ENCODE measurements at places on chromosomes 1 and 21.

DNA sequence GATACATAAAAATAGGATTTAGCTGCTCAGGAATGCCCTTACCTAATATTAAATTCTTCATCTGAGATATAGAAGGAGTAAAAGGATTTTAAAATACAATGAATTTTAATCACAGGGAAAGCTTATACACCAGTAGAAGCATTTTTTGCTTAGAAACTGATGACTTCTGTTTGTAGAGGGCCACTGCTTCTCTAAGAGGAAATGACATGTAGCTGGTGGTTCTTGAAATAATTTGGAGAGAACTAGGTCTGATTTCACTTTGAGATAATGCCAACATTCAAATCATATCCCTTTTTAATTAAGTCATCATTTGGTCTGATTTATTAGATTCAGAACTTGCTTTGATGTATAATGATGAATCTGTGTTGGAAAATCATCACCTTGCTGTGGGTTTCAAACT, 166.6 kb upstream of the SGIP1 start:
- no peak for DNase-seq

DNA sequence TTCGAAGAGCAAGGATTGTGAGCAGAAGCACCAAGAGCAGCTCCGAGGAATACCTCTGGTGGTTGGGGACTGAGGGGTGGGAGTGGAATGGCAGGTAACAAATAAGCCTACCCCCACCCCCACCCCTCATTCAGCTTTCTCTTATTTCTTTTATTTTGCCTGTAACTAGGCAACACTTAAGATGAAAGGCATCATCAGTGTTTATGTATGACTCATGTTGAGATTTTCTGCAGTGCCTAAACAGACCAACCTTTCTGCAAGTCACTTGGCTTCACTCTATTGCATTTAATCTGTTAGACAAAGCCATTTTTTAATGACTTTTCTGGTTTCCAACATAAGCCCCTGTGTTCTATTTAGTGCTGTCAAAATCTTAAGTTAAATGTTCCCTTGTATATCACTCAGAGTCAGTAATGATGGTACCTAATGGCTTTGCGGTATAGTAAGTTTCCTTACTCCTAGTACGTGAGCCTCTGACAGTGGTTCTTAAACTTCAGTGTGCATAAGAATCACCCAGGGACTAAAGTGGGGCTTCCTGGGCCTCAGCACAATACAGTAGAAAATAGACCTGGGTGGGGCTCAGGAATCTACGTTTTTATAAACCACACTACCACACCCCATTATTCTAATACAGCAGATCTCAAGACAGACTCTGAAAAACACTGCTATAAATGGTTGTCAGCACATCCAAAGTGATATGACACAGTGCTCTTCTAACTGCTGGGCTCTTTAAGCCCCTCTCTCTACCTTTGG, 19.9 kb downstream of the CASQ2 start:
- DNase-seq, result no peak

DNA sequence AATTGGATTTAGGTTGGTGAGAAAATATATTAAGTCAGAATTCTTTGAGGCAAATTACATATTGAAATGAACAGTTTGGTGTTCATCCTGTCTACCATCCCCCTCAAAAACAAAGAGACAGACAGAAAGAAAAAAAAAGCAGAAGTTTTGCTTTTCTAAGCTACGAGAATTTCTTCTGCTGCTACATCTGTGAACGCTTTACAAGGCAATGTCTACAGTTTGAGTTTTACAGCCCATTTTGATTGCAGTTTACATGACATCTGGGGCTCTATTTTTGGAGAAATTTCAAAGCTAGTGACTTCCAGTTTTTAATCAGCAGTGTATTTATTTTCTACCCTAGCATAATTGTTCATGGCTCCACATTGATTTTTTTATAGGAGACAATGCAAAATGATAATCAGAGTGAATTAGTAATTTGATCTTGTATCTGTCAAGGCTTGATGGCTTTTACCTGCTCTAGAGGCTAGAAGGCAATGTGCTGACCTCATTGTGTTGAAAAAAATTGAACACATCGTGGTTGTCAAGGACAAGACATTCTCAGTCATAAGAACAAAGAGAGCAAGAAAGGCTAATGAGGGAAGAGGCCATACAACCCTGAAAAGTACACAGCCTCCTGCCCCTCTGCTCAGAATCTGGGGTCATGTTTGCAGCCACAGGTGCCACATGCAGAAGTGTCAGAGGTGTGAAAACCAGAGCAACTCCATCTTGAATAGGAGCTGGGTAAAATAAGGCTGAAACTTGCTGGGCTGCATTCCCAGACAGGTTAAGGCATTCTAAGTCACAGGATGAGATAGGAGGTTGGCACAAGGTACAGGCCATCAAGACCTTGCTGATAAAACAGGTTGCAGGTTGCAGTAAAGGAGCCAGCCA, 201.0 kb upstream of the CAMK1G start:
- DNase-seq, result no peak

- DNase-seq, result no peak
These were observed 62.2 kb upstream of the SLC44A3 start for GRCh38 chr1:94757931-94758330.

- DNase-seq, result no peak
These were observed 423.4 kb downstream of the NUF2 start for GRCh38 chr1:163745204-163745603.

DNA sequence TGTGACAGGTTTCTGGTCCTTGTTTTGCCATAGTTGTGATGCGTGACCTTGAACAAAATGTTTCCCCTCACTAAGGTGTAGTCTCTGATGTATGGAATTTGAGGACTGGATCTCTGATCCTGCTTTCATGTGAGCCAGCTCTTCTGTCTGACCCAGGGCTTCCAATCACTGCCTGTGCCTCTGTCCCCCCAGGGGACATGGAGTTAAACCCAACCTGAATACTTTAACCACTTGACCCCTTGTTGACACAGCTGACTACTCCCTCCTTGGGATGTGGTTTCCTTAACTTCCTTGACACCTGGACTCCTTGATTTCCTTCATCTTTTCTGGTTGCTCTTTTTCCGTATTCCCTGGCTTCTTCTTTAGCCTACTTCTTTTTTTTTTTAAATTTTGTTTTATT, 36.0 kb upstream of the SSBP3 start:
- no peak for DNase-seq

DNA sequence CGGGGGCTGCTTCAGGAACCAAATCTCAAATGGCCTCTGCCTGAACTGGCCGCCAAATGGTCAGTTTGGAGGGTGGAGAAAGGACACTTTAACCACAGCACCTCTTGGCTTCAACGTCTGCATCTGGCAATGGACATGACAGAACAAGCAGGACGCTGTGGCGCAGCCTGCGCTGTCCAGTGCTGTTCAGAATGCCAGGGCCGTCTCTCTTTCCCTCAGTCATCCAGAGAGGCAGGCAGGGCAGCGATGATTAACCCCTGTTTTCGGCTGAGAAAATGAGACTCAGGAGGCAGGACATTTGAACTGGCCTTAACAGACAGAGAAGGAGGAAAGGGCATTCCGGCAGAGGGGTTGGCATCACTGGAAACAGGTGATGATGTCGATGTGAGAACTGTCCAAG, 48.6 kb downstream of the GLIS1 start:
- no peak for DNase-seq

DNA sequence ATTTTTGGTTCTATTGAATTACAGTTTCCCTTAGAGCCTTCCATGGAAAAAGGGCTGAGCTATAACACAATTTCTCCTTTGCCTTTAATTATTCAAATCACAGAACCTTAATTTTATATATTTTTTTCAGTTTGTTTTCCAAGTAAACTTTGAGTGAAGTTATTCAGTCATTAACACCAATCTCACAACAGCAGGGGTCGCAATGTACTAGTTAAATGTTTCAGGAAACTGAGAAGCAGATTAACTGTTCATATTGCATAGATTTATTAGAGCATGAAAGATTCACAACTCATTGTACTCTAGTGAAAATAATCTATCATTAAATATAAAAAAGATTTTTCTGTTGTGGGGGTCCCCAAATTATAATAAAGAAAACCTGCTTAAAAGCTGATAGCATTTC, 64.1 kb downstream of the KIFAP3 start:
- peak; percentile 44 for DNase-seq
